ENCODE measurements at places on chromosomes 2 and 18. TPM values are rescaled to one million over a fixed set of nuclear protein-coding genes. Genes with fewer than 3 reads are reported as not detected.

TRIM54 gene
- total RNA-seq: 74.0 TPM

TMEM169 gene
- total RNA-seq: 19.4 TPM

OTOS gene
- not detected for total RNA-seq

EHD3 gene
- 5.0 TPM for total RNA-seq

DCDC2C gene
- not detected for total RNA-seq

SNRNP200 gene
- 37.6 TPM for total RNA-seq

IL36G gene
- not detected for total RNA-seq

LAMA1 gene
- total RNA-seq: 0.62 TPM

TCF23 gene
- not detected for total RNA-seq

PLCD4 gene
- total RNA-seq: 11.8 TPM

ASB1 gene
- 55.5 TPM for total RNA-seq

LRATD1 gene
- 3.0 TPM for total RNA-seq

DNA sequence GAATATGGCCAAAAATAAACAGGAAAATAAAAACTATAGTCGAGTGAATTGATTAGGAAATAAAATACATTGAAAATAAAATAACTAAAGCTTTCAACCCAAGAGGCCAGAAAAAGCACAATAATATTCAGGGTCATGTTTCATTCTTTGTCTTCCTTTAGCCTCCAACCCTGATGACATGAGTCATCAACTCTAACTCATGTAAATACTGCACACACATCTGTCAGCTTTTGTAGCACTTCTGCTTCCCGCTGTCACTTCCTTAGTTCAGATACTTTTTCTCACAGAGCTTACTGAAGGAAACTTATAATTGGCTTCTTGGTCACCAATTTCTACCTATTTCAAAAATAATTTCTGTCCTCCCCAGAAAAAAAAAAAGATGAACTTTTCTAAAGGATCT, 112.8 kb downstream of the UPP2 start:
- DNase-seq: peak; percentile 75

DNA sequence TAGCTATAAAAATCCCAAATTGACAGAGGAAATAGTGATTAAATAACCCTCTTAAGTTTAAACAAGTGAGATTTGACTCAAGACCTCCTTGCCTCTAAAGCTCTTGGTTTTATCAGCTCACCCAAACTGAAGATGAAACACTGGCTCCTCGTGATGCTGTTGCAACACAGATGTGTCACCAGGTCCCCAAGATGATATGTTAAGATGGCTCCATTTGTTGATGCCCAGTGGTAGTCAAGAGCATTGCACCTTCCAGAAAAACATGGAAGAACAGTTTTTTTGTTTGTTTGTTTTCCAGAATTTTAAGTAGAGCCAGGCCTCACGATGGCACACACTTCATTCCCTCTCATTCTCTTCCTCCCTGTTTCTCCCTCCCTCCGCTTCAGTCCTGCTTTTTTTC, 399.8 kb downstream of the TXNL1 start:
- no peak for DNase-seq

DNA sequence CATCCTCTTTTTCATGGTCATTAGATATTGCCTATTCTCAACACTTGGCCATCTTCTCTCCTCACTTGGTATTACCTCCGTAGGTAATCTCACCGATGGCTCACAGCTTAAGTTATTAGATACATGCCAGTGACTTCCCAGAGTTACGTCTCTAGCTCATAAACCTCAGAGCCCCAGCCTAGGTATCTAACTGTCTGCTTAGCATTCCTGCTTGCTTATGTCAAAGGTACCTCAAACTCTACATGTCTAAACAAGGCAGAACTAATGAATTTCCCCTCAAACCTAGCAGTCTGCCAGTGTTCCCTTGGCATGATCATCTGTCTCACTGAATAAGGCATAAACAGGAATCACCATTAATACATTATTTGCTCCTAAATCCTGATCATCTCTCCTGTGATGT, 27.7 kb upstream of the ZNF638 start:
- no peak for DNase-seq

DNA sequence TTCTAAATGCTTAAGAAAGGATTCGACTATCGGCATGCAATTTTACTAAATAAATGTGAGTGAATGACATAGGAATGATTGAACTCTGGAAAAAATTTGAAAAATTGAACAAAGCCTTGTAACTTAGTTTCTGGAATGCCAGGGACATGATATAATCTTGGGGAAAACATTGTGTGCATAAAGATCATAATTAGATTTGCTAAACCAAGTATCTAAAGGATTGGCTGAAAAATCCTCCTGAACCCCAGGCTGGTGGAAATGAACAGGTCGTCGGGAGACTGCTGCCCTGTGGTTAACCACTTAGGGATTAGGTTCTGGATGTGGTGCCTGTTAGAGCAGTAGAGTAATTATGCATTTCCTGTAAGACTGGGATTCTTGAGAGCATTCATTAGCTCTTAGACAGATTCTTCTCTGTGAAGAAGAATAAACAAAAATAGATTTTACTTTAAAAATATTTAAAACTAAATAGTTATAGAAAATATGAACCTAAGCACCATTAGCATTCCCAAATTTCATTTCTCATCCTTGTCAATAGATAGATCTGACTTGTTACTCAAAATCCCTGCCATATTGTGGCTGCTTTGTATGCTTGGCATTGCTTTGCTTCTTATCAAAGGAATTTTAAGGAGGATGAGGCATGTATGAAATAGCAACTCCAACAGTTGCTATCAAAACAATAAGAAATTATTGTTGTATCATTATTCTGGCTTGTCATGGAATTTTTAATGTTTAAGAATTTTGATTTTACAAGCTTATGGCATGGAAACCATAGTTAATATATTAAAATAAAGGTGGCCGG, 55.9 kb downstream of the LYPD6B start:
- peak; percentile 70 for DNase-seq

GRCh38 chr18:31050635-31051034, 8.1 kb upstream of the DSC3 start:
- no peak for DNase-seq

- DNase-seq: peak; percentile 51
Measured at GRCh38 chr2:25309402-25309801, 32.3 kb downstream of the DNMT3A start.

- no peak for DNase-seq
Measured at GRCh38 chr2:316381-316780, 28.5 kb upstream of the ALKAL2 start.

GRCh38 chr2:120981443-120981842, 245.8 kb downstream of the GLI2 start:
- DNase-seq: no peak

DNA sequence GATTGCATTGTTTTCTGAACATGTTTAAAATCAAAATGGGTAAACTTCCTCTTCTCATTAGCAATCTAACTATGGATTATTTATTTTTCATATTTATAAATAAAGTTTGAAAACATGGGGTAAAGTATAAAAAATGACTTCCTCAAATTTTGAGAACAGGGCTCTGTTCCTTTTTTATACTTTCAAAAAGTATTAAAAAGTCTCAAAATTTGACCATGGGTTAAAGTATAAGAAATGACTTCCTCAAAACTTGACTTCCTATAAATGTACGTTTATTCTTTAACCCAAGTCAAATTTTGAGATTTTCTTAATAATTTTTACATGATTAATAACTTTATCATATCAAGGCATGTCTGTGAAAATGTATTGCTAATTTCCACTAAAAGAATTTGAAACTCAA, 512.4 kb downstream of the GALR1 start:
- DNase-seq: no peak

- DNase-seq: no peak
Measured at GRCh38 chr2:216189410-216189809, 80.3 kb downstream of the XRCC5 start.

DNA sequence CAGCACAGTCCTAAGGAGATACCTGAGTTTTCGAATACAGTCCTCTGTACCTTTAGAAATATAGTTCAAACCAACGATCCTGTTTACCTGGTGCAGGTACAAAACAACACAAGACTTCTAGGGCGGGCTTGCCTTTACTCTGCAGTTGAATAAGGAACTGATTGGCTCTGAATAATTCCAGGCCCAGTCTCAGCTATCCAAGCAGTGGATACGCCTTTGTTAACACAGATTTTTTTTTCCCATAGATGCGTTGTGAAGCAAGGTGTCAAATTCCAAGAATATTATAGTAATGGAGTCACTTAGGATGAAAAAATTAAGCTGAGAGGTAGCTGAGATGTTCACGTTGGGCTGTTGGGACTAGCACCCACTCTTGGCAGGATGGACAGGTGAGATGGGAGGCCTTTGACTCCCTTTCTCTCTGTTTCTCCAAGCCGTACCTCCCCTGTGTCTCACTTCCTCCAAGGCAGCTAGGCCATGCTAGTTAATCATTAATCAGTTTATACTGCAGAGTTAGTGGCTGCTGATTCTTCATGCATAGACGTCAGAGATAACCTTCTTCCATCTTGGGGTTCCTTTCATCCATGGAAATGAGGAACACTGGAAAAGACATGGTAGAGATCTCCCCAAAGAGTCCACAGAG, 380.8 kb upstream of the ACVR2A start:
- no peak for DNase-seq

DNA sequence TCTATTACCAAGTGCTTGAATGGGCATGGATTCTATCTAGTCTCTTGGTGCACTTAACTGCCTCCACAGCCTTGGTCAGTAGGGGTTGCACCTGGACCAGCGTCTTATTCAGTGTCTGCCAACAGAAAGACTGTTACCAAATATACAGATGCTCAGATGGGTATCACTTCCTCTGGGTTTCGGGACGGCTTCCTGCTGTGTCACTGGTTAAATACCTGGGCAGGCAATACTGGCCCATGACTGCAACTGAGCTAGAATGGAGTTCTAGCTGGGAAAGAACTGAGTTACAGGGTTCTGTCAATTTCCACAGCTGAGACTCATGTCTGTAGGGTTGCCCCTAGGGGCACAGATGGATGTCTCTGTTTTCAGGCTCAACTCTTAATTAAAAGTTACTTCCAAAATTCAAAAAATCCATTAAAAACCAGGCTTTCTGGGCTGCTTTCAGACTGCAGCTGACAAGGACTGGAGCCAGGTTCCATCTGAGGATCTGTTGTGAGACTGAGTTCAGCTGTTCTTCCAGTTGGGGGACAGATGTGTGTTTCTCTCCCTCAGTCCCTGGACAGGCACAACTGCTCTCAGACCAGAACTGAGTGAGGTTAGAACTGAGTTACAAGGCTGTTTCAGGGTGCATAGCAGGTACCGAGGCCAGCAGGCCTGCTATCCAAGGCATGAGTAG, 789.6 kb upstream of the SLC8A1 start:
- DNase-seq: no peak

GRCh38 chr2:186984966-186985365, 136.0 kb upstream of the ZSWIM2 start:
- DNase-seq: no peak

DNA sequence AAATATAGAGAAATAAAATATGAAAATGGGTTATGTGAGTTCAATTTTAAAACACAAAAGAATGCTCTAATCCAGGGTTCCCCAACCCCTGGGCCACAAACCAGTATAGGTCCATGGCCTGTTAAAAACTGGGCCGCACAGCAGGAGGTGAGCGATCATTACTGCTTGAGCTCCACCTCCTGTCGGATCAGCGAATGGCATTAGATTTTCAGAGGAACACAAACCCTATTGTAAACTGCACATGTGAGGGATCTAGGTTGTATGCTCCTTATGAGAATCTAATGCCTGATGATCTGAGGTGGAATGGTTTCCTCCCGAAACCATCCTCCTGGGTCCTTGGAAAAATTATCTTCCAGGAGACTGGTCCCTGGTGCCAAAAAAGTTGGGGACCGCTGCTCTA, 34.7 kb downstream of the TTR start:
- no peak for DNase-seq

DNA sequence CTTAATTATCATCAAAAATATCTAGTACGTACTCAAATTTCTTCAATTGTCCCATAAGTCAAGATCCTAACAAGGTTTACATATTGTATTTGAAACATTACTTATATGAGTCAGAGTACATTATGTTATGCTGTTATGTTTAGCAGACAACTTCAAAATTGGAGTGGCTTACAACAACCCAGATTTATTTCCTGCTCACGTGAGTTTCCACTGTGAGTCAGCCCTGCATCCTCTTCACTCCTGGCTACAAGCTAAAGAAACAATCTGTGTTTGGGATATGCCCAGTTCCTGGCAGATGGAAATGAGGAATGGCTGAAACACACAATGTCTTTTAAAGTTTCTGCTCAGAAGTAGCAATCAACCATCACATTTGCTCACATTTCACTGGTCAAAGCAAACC, 31.5 kb upstream of the TANC1 start:
- DNase-seq: peak; percentile 65

DNA sequence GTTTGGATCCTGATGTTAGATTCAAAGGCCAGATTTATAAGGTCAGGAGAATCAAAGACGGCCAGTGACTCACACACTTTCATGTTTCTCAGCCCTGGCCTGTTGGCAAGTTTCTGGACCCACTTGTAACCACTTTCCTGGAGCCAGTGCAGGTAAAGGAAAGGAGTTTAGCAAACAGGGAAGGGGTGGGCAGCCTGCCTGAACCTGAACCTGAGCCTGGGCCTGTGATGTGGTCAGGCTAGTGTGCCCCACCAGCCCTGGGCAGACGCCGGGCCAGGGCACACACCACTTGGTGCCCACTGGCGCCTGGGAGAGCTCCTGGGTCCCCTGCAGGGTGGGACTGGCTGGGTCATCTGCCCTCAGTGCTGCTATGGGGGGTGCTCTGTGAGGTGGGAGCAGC, 100.5 kb upstream of the SPRED2 start:
- DNase-seq: no peak

- no peak for DNase-seq
Measured at GRCh38 chr2:130818809-130819208, 17.9 kb upstream of the ARHGEF4 start.

- no peak for DNase-seq
Measured at GRCh38 chr18:51890762-51891161, 449.2 kb upstream of the DCC start.

DNA sequence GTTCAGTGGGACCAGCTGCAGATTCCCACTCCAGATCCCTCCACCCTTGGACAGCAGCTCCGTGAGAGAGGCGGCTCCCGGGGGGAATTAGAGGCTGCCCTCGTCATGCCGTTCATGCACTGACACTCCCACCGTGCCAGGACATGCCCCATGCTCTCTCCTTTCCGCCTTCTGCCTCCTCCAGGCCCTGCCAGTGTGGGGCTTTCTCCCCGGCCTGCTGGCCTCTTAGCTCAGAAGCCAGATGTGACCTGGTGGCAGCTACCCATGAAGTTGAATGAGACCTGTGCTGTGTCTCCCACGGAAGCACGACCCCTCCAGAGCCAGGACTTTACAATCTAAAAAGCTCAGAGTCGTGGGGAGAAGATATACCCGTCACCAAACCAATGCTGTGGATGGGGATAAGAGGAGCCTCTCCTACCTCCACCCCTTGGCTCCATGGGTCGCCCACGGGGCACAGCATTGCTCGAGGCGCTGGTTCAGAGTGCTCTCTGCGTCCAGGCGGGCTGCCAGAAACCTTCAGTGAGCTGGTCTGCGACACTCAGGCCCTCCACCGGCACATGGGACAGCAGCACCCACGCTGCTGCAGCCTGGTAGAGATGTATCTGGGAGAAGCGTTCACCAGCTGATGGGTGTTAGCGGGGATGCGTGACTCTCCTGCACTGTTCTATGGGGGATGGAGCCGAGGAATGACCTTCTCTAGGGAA, 111.0 kb upstream of the GPC1 start:
- no peak for DNase-seq

Data from myocyte (in vitro differentiated cells).